Hematopoietic multipotent progenitor cell treated with erythropoietin and hydrocortisone succinate and interleukin-3 and kit ligand, for 15 days (in vitro differentiated cells): ENCODE measurements at places on chromosomes 5 and 9.
A peak's percentile ranks its signal among the peaks of the same experiment; 100 is the strongest.

DNA sequence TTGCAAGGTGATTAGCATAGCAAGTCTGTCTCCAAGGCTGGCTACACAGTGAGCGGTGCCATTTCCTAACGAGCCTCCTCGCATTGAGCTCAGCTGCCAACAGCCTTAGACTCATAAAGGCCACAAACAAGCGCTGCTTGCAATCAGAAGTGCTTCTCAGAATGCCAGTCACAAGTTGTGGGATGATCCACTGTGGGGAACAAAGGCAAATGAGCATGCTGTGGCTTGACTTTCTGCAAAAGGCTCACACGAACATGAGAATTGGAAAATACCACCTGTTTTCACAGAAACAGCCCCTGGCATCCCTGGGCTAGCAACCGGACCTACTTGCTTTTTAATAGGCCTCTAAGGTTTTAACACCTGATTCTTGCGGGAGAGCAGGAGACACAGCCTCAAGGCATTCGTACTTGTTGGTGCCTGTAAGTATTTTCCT lies 215.5 kb downstream of the FANCC start:
- no peak for DNase-seq

DNA sequence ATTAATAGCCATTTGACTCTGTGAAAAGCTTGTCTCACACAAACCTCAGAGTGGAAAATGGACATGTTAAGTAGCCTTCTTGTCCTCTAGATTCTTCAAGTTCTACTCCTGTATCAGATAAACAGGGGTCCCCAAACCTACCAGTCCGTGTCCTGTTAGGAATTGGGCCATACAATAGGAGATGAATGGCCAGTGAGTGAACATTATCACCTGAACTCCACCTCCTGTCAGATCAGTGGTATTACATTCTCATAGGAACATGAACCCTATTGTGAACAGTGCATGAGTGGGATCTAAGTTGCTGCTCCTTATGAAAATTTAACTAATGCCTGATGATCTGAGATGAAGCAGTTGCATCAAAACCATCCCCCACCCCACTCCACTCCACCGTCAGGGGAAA lies 136.3 kb downstream of the TMEM232 start:
- DNase-seq, result no peak

- DNase-seq, result no peak
These were observed 386.5 kb downstream of the GADD45G start for GRCh38 chr9:89991204-89991790.

DNA sequence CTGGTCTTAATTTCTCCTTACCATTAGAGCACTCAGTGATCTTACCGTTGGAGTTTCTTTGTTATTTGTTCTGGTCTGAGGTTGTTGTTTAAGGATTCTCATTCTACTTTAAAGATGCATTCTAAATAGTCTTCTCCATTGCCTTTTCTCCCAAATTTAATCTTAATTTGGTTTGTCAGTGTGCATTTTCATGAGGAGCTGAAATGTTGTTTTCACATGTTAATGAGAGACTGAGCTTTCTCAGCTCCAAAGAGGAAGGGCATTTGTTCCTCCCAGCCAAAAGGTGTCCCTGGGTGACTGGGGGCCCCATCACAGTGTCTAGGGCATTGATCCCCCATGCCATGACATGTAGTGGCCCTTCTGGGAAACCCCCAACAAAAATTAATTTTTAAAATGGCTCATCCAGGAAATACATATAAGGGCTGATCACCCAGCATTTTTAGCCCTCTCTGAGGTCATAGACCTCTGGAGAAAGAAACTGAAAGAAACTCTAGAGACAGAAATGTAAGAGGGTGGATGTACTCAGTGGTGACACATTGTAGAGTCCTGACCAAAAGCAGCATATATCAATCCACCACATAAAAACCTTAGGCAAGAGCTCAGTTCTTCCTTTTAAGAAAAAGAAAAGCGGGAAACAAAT lies 240.4 kb upstream of the RAI14 start:
- DNase-seq, result no peak

- DNase-seq, result no peak
These were observed 1.7 kb downstream of the SRD5A1 start for GRCh38 chr5:6634788-6635430.

DNA sequence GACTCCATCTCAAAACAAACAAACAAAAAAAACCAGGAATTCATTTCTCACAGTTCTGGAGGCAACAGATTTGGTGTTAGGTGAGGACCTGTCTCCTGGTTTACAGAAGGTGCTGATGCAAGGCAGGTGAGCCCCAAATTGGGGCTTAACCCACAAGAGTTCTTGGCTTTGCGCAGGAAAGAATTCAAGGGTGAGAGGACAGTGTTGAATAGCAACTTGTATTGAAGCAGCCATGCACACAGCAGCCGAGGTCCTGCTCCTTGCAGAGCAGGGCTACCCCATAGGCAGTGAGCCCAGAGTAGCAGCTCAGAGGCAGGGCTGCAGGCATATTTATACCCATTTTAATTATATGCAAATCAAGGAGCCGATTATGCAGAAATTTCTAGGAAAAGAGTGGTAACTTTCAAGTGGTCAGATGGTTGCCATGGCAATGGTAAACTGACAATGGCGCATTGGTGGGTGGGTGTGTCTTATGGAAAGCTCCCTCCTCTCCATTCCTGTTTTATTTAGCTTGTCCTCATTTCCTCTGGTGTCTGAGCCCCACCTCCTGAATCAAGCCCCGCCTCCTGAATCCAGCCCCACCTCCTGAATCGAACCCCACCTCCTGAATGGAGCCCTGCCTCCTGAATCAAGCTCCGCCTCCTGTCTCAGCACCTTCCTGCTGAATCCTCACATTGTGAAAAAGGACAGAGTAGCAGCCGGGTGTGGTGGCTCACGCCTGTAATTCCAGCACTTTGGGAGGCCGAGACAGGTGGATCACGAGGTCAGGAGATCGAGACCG lies 34.5 kb upstream of the COL5A1 start:
- DNase-seq, result no peak

- no peak for DNase-seq
These were observed 38.2 kb upstream of the BTNL3 start for GRCh38 chr5:180950291-180950949.

DNA sequence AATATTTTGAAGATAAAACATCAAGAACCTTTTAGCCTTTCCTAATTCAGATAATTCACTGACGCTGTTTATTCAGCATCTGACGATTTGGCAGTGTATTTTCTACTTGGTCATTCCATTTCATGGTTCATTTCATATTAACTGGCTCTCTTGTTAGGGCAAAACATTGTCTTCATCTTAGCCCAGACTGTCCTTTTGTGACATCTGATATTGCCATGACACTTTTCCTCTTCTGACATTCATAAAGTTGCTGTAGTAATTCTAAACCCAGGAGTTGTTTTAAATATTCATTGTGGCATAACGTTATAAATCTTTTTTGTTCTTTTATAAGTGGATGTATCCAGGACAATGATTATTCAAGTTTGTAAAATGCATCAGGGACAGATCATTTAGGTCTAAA lies 1.8 kb downstream of the SCAMP1 start:
- DNase-seq, result no peak

GRCh38 chr9:130860458-130861316 lies 25.6 kb downstream of the ABL1 start:
- no peak for DNase-seq

- no peak for DNase-seq
These were observed 52.2 kb downstream of the PDE8B start for GRCh38 chr5:77262697-77263096.

GRCh38 chr5:175542232-175542965 lies 64.0 kb downstream of the SFXN1 start:
- DNase-seq, result no peak

- no peak for DNase-seq
These were observed 974.2 kb upstream of the C9orf72 start for GRCh38 chr9:28547527-28547926.

GRCh38 chr5:97135868-97136267 lies 6.5 kb downstream of the LIX1 start:
- DNase-seq, result no peak

GRCh38 chr9:128098297-128099230 lies 29.0 kb downstream of the PTGES2 start:
- peak; percentile 86 for DNase-seq

GRCh38 chr9:27848315-27848714 lies 275.0 kb upstream of the C9orf72 start:
- DNase-seq, result no peak

- no peak for DNase-seq
These were observed 38.4 kb downstream of the SNAPC3 start for GRCh38 chr9:15461056-15461455.

GRCh38 chr5:56309262-56309826 lies 76.2 kb upstream of the ANKRD55 start:
- DNase-seq, result no peak

DNA sequence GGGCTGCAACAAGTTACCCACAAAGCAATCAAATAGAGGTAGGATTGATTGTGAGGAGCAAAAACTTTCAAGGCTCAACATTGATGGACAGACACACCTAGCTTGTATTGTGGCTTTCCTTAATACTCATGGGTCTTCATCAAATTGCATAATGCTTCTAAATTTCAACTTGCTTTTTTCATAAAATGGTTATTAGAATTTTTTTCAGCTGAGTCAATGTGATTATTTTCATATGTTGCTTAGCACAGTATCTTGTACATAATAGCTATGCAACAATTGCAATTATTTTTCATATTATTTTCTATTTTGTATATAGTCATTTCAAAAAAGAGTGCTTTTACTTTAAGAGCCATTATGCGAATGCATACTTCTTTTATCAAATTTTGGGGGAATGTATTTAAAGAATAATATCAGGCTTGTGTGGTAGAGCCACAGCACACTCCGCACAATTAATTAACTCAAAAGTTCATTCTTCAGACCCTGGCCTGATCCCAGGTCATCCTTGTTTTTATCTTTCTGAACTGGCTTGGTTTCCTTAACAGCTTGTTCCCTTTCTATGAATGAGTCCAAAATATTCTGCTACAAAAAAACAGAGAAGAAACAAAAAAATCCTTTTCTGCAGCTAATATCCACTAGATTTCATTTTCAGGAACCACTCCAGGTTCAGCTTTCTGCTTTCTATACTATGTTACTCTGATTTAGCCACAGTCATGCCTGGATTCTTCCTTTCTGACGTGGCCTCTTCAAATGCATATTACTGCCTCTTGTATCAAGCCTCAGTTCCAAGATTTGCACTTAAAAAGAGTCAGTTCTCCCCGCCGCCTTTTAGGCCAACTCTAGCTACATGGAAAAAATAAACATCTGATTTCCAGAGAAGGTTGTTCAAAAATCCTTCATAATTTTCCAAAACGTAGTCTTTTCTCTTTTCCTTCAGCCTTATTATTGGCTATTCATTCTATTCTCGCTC lies 45.3 kb upstream of the CDH9 start:
- DNase-seq, result no peak

GRCh38 chr9:34463098-34463900 lies 4.7 kb downstream of the DNAI1 start:
- DNase-seq, result no peak

GRCh38 chr9:34163434-34163833 lies 15.4 kb upstream of the UBAP1 start:
- peak; percentile 54 for DNase-seq

DNA sequence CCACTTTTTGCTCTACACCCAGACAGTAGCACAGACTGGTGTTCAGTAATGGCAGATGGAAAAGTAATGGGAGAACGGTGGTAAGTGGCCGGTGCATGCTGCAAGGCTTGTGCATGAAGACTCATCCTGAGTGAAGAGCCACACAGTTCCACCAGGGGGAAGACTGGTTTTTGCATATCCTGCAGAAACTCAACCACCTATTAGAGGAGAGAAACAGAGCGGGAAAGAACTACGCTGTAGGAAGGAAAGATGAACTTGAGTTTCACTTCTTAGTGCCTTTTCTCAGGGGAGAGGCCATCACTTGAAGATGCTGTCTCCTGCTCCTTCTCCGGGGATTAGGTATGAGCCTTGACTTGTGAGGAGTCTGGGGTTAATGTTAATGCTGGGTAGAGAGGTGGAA lies 9.4 kb upstream of the PRSS3 start:
- DNase-seq, result no peak
